ENCODE measurements at places on chromosomes 6 and 20. TPM values are rescaled to one million over a fixed set of nuclear protein-coding genes. Genes with fewer than 3 reads are reported as not detected.

- no peak for DNase-seq
Observed at GRCh38 chr20:23032056-23032749, 2.9 kb upstream of the SSTR4 start.

- no peak for DNase-seq
Observed at GRCh38 chr6:6392214-6393068, 72.0 kb upstream of the F13A1 start.

Gene PGC
- total RNA-seq, result not detected

DNA sequence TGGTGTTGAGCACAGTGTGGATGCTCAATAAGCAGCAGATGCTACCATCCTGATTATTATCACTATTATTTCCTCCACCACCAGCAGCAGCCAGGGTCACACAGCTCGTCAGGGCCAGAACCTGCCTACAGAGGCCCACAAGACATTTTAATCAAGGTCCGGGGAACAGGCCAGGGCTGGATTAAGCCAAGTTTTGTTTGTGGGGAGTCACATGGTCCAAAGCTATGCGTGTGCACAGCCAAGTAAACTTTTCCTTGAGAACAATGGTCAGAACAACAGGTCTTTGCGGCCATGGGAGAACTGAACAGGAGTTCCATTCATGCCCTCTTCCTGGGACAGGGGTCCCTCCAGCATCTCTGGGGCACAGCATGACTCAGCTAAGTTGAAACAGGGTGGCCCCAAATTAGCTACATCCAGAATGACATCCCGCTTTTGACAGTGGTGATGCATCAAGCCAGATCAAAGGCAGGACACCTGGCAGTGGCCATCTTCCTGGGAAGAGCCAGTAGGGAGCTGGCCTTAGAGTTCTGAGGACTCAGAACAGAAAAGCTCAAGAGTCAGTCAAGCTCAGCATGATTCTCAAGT lies 11.7 kb downstream of the SNTA1 start:
- no peak for DNase-seq

Gene PLCB4
- 28.3 TPM for total RNA-seq

DNA sequence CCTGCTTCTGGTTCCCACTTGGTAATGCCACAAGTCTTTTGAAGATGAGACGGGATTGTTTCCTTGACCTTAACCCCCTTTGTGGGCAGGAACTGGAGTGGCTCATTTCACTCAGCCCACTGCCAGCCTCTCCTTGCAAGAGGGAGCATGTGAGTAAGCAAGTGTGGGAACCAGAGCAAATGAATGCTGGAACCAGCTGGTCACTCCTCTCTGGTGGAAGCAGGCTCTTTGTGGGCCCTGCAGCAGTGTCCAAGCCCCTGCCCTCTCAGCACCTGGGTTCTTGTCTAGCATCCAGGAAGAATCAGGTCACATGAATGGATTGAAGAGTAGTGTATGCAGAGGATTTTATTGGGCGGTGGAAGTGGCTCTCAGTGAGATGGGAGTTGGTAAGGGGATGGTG lies 944.5 kb downstream of the QKI start:
- no peak for DNase-seq

DNA sequence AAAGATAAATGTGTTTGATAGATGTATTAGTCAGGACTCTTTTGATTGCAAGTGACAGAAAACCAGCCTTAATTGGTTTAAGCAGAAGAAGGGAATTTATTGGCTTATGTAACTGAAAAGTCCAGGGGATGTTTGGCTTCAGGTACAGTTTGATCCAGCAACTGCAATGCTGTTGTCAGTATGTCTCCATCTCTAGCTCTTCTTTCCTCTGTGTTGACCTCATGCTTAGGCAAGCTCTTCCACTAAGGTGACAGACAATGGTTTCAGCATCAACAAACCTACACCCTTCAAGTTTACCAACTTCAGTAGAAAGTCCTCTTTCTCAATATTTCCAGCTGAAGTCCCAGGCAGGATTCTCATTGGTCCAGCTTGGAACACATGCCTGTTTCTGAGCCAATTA lies 28.1 kb upstream of the ARFGEF2 start:
- DNase-seq, result no peak

DNA sequence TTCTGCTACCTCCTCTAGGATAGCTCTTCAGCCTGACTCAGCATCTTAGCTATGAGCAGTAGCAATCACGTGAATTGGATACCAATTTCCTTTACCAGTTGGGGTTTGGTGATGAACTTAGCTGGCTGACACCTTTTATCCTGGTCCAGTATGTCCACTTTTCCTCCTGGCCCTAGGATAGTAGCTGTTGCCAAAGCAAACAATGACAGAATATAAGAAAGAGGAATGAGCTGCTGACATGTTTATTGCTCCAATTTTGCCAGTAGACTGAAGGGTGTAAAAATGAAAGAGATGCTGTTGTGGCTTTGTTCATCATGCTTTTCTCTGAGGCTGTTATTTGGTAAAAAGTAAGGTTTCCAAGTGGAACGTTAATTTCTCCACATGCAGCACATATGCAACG lies 168.3 kb upstream of the JAG1 start:
- DNase-seq, result no peak

Gene TFAP2A
- 0.72 TPM for total RNA-seq

- DNase-seq, result no peak
Observed at GRCh38 chr6:110055387-110055735, 77.2 kb downstream of the GPR6 start.

Gene TRPC4AP
- 39.4 TPM for total RNA-seq

Gene CENPQ
- total RNA-seq, result 5.8 TPM

Gene SPATS1
- not detected for total RNA-seq

Data from IMR-90 (cell line).